ENCODE measurements at places on chromosomes 3 and 15.

- DNase-seq = no peak
Observed at GRCh38 chr3:139751789-139752188, 74.0 kb upstream of the NMNAT3 start.

DNA sequence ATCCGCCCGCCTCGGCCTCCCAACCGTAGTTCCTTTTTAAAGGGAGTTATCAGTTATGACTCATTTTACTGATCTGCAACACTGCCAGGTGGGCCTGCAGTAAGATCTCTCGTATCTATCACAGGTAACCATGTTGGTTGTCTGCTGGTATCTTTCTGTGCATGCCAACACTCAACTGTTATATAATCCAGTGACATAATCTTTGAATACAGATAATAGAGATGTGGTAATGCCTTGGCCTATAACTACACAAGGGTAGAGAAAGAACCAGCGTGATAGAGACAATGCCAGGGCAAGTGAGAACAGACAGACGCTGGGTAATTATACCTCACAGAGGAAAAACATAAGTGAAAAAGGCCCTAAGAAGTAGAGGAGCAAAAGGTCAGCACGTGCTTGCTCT lies 11.0 kb upstream of the ARPP19 start:
- no peak for DNase-seq

GRCh38 chr3:155131104-155131503 lies 51.0 kb downstream of the MME start:
- peak; percentile 3 for DNase-seq

DNA sequence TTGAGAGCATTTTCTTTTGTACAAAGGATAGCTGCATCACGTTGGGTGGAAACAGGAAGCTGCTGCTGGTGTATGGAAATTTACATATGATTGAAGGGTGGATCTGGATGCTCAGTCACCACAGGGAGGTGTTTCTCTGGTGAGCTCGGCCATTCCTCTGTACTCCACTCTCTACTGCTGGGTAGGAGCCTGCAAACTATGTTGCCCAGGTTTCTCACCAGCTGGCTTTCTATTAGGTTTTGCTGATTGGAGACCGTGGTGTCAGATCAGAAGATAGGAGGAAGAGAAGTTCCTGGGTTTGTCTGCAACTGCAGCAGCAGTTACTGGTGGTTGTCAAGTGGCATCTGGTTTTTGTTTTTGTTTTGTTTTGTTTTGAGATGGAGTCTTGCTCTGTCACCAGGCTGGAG lies 61.7 kb downstream of the TAMM41 start:
- no peak for DNase-seq

- DNase-seq = no peak
Observed at GRCh38 chr3:12632523-12632922, 31.4 kb downstream of the RAF1 start.

DNA sequence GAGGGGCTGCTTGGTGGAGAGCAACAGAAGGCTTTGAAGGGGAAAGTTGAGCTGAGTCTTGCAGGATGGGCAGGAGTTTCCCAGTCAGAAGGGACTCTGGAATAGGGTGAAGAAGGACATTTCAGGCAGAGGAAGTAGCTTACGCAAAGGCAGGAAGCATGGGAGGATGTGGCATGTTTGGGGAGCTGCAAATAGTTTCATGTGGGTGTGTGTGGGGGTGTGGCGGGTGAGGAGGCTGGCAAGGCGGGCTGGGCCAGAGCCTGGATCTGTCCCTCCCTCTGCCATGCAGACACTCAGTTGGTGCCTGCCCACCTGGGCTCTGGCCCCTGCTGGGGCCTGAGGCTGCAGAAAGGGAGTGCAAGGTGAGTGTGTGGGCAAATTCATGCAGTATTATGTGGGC lies 10.4 kb downstream of the TEX264 start:
- no peak for DNase-seq

GRCh38 chr3:8493744-8494143 lies 7.9 kb upstream of the LMCD1 start:
- DNase-seq = no peak

DNA sequence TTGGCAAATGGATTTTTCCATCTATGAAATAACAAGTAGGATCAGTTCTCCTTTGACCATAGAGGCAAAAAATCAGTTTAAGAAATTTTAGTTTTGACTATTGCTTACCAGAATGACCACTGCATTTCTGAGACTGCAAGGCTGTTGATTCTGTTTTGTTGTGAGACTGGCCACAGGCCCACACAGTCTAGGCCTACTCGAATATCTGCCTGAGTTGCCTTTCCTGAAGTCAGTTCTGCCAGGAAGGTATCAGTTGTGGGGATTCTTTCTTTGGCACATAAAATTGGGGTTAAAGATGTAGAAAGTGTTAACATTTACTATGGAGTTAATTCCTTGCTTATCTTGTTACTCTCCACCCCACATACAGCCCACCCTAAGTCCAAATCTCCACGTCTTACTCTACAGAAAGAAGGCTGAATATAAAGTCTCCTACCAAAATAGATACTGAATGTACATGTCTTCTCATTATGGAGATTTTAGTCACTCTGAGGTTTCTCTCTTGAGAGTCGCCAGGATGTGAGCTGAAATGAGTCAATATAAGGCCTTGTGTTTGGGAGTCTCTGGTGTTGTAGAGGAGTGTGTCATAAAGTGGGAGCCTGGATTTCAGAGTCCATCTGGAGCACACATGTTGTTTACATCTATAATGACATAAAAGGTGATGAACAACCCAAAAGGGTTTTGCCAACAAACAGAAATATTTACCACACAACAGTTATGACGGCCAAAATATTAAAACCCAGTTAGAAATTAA lies 45.0 kb upstream of the WWTR1 start:
- DNase-seq = peak; percentile 84
